ENCODE measurements at places on chromosomes 11 and 22. TPM values are rescaled to one million over a fixed set of nuclear protein-coding genes. Genes with fewer than 3 reads are reported as not detected.

The POU2F3 gene
- 1.4 TPM for total RNA-seq

The SGSM1 gene
- 3.6 TPM for total RNA-seq

The OR56A1 gene
- total RNA-seq: not detected

GRCh38 chr11:58656348-58656747 lies 33.9 kb downstream of the CNTF start:
- no peaks in the 10 kb centered on the region for H3K4me1 ChIP-seq
- H3K27me3 ChIP-seq: no peaks in the 10 kb centered on the region
- H3K36me3 ChIP-seq: no peaks in the 10 kb centered on the region

- no peak for DNase-seq
- peaks cover 3% of the 10 kb centered on the region for H3K4me1 ChIP-seq
- H3K4me3 ChIP-seq: no peak overlapping the region
- no peak overlapping the region for H3K27ac ChIP-seq
- no peaks in the 10 kb centered on the region for H3K36me3 ChIP-seq
Observed at GRCh38 chr11:1921574-1922141, 2.2 kb downstream of the TNNT3 start.

Data from adrenal gland (tissue), 19 donors.